ENCODE measurements at places on chromosomes 13 and 19.

GRCh38 chr19:56145698-56146097 lies 4.6 kb downstream of the ZNF444 start:
- no peak for DNase-seq

GRCh38 chr13:48831248-48831647 lies 144.5 kb upstream of the FNDC3A start:
- no peak for DNase-seq

DNA sequence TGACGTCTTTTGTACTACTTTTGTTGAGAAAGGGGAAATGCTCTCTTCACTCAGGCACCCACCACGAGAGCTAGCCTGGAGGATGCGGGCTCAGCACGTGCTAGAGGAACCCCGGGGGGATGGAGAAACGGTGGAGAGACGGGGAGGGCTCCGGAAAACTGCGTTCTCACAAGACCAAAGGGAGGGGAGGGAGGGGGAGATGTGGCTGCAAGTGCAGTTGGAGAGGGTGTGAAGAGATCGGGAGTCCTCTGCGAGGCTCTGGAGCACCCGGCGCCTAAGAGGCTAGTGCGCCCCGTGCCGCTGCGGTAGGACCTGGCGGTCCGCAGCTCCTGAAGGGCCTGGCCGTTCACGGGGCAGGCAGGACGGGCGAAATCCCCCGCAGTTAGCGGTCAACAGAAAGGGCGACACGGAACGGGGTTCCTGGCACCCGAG lies 43.4 kb upstream of the XPO4 start:
- DNase-seq, result peak; percentile 26

- DNase-seq, result no peak
Measured at GRCh38 chr19:8206147-8207087, 2.8 kb upstream of the CERS4 start.

DNA sequence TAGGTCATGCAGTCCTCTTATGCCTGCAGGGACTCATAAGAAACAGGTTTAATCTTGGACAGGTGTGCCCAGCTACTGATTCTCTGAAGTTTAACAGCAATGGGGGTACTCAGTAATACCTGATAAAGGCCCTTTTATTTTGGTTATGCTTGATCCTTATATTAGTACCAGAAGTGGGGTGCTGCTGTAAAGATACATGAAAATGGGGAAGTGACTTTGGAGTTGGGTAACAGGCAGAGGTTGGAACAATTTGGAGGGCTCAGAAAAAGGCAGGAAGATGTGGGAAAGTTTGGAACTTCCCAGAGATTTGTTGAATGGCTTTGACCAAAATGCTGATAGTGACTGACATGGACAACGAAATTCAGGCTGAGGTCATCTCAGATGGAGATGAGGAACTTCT lies 14.6 kb upstream of the TMTC4 start:
- DNase-seq, result no peak

DNA sequence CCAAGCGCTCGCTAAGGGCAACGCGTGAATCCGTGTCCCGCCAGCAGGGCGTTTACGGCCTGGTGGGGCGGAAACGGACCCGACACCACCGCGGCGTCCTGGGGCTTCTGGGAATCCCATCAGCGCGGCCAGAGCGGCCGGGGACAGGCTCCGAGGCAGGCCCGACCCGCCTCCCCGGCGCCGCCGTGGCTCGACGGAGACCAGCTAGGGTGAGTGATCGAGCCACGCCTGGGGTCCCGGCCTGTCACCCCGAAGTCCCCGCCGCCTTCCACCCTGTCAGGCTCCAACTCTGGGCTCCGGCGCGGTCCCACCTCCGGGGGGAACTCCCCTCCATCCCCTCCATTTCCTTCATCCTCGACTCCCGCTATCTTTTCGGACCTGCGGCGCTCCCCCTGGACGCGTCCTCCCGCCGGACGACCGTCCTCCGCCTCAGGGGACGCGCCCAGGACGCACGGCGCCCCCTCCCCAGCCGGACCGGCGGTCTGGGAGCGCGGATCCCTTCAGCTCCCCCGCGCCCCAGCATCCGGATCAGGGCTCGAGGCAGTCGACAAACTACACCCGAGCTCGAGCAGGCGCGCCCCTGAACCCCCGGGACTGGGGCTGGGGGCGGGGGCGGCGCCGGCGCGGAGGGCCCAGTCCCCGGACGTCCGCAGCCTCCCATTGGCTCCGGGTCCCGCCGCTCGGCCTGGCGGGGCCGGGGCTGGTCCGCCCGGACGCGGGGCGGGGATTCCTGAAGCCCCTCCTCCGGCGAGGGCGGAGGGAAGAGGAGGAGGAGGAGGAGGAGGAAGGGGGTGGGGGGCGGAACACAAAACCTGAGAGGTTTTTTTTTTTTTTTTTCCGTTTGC lies 638 bp upstream of the BICRA start:
- DNase-seq, result peak; percentile 97

DNA sequence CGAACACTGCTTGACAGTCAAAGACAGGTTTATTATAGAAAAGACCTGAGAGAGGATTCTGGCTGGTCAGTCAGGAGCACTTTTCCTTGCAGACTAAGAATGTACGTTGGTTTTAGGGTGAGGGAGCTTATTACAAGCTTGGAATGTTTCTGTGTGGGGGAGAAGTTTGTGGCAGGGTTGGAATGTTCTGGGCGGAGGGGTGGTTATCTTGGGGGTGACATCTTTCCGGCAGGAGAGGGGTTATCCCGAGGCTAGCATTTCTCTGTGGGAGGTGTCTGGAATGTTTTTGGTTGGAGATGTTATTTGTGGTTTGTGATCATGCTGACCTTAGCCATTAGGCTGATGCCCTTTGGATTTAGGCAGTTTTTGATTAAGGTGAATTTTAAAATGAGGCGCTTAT lies 61.8 kb downstream of the ZNF136 start:
- no peak for DNase-seq

GRCh38 chr13:99431927-99432608 lies 69.2 kb upstream of the TM9SF2 start:
- DNase-seq, result no peak

DNA sequence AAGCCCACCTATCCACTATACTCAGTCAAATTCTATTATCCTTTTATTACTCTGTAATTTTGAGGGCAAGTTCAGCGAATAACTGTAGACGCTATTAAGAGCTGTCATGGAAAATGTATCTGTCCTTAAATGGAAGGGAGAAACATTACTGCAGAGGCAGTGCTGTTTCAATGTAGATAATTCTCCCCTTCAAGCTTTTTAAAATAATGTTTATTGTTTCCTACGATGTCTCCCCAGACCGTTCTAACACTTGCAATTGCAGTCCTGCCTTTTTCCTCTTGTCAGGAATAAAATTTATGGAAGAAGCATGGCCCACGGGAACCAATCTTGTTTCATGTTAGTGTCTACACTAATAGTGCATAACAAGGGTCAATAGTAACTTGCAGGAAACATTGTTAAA lies 159.5 kb downstream of the GPC6 start:
- DNase-seq, result no peak
